ENCODE measurements at places on chromosomes 6 and 20. TPM values are rescaled to one million over a fixed set of nuclear protein-coding genes. Genes with fewer than 3 reads are reported as not detected.

GRCh38 chr6:134920422-134920821 lies 29.5 kb downstream of the ALDH8A1 start:
- DNase-seq, result no peak

DNA sequence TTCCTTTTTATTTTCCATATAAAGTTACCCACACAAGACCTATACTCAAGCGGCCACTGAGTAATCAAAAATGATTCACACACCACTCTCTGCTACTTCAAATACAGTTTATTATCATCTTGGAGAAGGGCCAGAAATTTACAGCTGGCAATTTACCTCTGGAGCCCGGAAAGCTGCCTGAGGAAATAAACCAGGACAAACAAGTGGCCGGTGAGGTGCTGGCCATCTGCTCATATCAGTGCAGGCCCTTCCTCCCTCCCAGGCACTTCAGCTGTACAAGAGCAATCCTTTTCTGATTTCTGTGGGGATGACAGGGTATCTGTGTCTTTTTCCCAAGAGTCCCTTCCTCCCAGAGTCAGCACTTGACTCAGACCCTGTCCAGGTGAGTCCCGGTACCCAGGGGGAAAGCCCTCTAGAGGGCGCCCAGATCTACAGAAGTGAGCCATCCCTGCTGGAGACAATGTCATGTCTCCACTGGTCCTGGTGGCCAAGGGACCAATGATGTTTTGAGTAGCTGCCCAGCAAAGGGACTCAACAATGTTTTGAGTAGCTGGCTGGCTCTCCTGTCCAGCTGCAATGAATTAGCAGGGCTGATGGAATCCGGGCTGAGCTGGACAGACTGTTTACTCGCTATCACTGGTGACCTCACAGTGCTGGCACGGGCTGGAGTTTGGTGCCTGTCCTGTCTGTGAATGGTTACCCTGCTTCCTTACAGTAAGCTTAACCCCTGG lies 23.6 kb downstream of the LRP11 start:
- no peak for DNase-seq

GRCh38 chr6:117907601-117908245 lies 659 bp downstream of the SLC35F1 start:
- no peak for DNase-seq

DNA sequence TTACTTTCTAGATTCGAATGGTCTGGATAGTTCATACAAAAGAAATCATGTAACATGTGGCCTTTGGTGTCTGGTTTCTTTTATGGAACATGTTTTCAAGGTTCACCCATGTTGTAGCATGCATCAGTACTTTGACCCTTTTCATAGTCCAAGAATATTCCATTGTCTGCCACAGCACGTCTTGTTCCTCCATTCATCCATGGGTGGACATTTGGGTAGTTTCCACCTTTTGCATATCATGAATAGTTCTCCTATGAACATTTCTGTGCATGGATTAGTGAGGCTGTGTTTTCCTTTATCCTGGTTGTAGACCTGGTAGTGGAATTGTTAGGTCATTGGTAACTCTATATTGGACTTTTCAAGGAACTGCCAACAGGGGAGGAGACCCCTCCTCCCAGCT lies 31.7 kb downstream of the GSTA3 start:
- no peak for DNase-seq

DNA sequence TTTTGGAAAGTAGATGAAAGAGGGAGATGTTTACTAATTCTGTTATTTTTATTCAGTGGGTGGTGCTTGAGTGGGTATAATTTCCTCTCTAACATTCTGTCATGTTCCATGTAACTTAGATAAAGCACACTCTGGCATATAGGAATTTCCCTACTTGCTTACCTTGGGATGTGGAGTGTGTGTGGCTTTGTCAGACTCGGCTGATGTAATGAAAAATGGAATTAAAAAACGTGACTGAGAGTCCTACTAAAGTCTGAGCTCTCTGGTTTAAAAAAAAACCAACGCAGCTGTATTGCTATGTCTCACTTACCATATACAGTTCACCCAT lies 98.3 kb downstream of the JARID2 start:
- no peak for DNase-seq

GRCh38 chr6:167719920-167720319 lies 106.8 kb upstream of the AFDN start:
- no peak for DNase-seq

GRCh38 chr6:11734861-11735613 lies 43.6 kb downstream of the ADTRP start:
- DNase-seq, result no peak

GRCh38 chr20:1968964-1969363 lies 24.9 kb downstream of the PDYN start:
- DNase-seq, result no peak

DNA sequence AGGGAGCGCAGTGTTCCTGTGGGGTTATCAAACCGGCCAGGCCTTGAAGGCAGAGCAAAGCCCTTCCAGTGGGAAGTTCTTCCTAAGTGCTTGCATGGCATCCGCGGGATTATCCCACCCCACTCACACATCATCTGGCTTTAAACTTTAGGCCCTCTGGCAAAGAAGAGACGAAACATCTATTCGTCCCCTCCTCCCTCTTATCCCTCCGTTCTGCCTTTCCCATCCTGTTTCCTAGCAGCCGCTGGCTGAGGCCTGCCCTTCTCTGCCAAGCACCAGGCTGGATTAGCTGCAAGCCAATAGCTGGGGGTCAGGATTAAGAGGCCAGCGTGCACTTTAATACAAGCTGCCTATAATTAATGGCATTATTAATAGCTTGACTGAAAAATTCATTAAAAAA lies 621.0 kb downstream of the PKHD1 start:
- no peak for DNase-seq

DNA sequence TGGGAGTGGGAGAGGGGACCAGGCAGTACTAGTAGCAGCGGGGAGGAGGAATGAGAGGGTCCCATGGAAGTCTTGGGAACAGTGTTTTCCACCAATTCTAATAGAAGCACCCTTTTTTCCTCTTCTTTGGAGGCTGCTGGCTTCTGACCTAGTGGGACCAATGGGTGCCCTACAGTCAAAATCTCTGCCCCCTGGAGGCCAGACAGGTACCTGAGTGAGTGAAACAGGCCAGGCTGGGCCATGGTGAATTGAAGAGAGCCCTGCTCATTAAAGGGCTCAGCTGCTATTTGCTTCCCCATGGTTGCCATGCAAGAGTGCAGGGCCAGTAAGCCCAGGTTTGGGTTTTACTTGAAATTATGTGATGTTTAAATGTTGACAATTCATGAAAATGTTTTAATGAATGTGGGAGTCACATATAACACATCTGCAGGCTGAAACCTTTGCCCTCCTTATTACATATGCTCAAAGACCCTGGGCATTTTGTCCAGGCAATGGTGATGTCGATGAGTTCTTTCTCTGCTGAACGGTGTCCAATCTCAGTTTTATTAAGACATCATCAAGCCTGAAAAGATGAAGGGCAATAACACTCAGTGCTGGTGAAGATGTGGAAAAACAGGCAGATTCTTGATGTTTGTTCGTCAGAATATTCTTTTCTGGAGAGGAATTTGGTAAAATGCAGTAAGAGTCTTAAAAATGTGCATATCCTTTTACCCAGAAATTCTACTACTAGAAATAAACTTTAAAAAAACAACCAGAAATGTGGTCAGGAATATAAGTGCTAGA lies 42.3 kb upstream of the OCSTAMP start:
- DNase-seq, result no peak

- no peak for DNase-seq
These were observed 61.2 kb downstream of the RPP40 start for GRCh38 chr6:4942673-4943009.

DNA sequence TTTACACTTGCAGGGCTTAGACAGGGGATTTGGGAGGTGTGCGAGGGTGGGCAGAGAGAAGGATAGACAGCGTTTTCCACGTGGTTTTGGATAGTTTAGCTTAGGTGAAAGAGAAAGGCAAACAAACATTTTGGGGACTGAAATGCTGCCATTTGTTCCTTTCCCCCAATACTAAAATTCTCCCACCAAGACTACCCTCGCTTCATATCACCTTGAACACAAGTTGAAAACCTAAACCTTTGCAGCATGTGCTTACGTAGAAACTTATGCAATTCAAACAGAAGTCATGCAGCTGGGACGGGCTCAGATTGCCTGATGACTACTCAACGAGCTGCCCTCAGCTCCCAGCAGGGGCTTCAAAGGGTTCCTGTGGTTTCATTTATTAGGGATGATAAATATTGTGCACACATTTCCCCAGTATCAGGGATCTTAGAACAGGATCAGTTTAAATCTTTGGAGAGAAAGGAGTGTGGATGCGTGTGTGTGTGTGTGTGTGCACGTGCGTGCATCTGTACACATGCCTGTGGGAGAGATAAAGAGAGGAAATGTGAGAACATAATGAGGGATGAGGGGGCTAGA lies 77.3 kb downstream of the SLC22A23 start:
- no peak for DNase-seq

DNA sequence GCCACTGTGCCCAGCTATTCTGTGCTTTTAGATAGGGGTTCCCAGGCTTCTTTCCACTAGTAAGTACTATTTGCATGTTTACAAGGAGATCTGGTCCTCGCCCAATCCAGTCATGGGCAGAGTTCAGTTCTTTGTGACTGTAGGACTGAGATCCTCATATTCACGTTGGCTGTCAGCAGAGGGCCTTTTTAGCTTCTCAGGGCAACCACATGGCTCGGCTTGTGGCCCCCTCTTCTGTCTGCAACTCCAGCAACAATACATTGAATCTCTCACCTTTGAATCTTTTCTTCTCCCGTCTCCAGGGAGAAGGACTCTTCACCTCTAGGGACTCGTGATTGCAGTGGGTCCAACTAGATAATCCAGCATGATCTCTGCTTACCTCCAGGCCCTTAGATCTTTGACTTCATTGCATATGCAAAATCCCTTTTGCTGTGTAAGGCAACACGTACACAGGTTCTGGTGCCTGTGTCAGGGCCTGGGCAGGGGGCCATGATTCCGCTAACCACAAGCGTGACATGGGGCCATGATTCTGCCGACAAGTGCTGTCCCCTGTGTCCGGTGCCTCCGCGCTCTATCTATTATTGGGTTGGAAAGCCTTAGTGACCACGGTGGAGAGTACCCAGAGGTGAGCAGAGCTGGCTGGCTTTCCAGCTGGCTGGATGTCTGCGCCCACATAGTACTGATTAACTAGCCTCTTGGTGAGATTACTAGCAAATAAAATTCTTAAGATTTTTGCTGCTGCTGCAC lies 5.1 kb downstream of the CCR6 start:
- no peak for DNase-seq

DNA sequence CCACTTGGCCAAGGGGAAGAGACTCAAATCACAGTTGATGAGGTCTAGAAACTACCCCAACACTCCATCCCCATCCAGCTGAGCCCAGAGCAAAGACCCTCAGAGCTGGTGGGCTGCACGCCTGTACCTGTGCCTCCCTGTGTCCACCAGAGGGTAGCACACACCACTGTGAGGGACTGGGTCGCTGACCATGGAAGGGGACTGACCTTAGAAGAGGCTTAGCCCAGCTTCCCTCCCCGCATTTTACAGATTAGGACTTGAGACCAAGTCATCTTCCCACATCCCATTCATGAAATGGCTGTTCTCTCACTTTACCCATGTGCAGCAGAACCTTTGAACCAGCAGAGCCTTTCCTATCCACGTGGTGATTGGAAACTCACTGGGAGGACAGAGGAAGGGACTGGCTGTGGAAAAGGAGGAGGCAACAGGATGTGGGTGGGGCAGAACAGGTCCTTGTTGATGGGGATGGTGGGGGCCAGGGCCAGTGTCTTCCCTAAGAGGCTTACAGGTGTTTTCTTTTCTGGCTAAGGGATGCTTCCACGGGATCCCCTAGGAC lies 44.3 kb downstream of the CPXM1 start:
- DNase-seq, result no peak

DNA sequence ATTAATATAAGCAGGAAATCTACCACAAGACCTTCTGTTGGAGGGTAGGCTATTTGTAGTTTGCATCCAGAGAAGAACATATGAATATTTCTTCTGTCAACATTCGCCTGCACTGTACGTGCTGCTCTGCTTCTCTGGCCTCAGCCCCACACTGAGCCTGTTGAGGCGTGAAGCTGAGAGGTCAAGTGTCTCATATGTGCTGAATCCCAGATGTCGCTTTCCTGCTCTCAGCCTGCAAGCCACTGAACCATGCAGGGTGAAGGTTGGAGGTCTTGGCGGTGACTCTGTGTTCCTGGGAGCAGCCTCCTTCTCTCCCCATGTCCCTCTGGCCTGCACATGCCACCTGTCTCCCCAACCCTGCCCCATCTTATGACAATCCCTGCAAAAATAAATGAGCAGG lies 83.6 kb downstream of the TMEM170B start:
- DNase-seq, result no peak

DNA sequence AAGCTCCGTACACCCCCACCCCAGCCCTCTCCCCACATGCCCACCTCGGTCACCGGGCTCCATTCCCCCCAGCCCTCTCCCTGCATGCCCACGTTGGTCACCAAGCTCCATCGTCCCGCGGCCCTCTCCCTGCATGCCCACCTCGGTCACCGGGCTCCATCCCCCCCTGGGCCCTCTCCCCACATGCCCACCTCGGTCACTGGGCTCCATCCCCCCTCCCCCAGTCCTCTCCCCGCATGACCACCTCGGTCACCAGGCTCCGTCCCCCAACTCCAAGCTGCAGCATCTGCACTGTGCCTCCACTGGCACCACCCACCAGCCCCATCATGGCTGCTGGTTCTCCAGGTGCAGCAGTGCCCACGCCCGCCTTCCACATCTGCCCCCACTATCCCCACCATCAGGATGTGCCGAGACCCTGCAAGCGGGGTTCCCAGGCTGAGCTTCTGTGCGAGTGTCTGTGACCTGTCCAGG lies 16.8 kb downstream of the TAF4 start:
- DNase-seq, result no peak

GPLD1 gene
- 9.7 TPM for total RNA-seq

SLC22A7 gene
- not detected for total RNA-seq

SPEF1 gene
- not detected for total RNA-seq

NT5E gene
- 19.9 TPM for total RNA-seq

MEP1A gene
- not detected for total RNA-seq

FLRT3 gene
- total RNA-seq, result 11.9 TPM

FAM162B gene
- total RNA-seq, result 8.2 TPM

GMPR gene
- total RNA-seq, result 11.6 TPM

CRISP2 gene
- total RNA-seq, result not detected

OR2H2 gene
- not detected for total RNA-seq

ADGRF5 gene
- 29.7 TPM for total RNA-seq

SIRPD gene
- not detected for total RNA-seq

RIPPLY2 gene
- not detected for total RNA-seq

BMP5 gene
- total RNA-seq, result not detected

Data from omental fat pad (tissue), 4 donors.